Substantia nigra (tissue), 51 donors: ENCODE measurements at places on chromosomes 7 and 10.
A peak's percentile ranks its signal among the peaks of the same experiment; 100 is the strongest.

GRCh38 chr7:72334066-72334465, 78.1 kb downstream of the CALN1 start:
- DNase-seq, result no peak

- no peak for DNase-seq
Observed at GRCh38 chr10:103620352-103620740, 126.8 kb downstream of the NEURL1 start.

DNA sequence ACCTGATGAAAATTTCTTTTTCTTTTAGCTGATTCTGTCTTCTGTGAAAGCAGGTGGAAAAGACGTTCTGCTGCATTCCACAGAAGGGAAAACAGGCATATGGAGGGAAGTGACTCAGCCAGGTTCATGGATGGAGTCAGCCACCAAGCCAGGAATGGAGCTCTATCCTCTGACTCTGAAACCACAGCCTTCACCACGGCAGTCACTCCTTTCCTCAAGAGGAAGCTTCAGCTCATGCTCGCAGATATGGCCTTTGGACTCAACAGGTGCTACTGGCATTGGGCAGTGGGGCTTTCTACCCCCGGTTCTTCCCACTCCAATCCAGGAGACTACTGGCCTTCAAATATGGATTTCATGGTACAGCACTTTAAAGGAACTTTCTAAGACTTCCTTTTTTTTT, 11.5 kb upstream of the PLAU start:
- DNase-seq, result no peak

DNA sequence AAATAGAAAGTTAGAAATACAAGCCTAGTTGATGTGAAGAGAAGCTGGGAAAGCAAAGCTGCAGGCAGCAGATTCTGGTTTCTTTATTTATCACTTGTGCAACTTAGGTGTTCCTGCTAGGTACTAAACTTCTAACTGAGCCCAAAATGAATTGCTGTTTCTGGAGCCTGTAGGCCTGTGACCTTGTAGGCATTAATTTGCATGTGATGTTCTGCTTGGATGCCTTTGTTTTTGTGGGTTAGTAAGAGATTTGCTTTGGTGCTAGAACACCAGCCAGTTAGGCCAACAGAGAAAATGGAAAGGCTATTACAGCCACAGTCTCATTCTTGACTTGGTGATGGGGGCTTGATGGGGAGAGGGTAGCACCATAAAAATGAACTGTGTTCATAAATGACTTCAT, 370.7 kb downstream of the PPP1R3A start:
- no peak for DNase-seq

GRCh38 chr10:61942604-61943461, 41.3 kb downstream of the ARID5B start:
- DNase-seq, result no peak

DNA sequence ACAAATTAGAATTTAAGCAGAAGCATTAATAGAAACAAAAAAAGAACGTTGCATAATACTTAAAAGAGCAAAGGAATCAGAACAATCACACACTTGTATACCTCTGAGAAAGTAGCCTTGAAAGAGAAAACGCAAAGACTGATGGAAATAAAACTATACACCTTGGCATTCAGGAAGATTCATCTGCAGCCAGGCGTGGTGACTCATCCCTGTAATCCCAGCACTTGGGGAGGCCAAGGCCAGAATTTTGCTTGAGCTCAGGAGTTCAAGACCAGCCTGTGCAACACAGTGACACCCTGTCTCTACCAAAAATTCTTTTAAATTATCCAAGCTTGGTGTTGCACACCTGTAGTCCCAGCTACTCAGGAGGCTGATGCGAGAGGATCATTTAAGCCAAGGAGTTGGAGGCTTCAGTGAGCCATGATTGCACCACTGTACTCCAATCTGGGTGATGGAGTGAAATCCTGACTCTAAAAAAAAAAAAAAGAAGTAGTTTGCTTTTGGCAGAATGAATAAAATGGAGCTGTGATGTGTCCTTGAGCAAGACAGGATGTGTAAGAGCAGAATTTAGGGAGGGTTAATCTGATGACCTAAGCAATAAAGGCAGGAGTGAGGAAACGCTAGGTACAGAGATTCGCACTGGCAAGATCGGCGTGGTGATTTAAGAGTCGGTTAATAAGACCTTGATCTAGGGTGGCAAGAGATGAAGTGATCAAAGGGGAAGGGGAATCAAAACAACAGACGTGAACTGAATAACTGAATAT, 75.8 kb upstream of the NRP1 start:
- no peak for DNase-seq

GRCh38 chr7:108810756-108811385, 241.2 kb downstream of the DNAJB9 start:
- no peak for DNase-seq

DNA sequence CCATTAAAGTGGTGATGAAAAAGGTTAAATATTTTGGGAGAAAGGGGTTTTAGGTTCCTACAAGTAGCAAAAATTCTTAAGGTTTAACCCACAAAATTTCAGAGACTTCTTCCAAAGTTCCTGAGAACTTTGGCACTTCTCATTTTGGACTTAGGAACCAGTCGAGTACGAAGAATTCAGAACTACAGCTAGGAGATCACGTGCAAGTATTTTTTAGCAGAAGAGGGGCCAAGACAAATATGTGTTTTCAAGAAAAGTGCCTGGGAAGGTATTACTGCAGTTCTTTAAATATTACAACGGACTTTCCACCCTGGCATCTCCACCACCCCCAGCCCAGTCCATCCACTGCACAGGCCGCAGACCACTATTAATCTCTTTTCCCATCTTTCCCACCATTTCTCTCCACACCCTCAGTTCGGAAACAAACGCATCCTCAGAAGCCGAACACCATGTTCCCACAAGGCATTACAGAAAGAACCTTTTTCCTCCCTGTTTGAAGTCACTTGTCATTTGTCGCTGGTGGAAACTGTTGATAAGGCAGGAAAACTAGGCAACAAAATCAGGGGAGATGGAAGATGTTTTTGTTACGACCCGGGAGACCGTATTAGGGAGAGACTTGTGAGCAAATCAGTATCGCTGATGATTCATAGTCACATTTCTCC, 7.1 kb downstream of the INHBA start:
- no peak for DNase-seq

DNA sequence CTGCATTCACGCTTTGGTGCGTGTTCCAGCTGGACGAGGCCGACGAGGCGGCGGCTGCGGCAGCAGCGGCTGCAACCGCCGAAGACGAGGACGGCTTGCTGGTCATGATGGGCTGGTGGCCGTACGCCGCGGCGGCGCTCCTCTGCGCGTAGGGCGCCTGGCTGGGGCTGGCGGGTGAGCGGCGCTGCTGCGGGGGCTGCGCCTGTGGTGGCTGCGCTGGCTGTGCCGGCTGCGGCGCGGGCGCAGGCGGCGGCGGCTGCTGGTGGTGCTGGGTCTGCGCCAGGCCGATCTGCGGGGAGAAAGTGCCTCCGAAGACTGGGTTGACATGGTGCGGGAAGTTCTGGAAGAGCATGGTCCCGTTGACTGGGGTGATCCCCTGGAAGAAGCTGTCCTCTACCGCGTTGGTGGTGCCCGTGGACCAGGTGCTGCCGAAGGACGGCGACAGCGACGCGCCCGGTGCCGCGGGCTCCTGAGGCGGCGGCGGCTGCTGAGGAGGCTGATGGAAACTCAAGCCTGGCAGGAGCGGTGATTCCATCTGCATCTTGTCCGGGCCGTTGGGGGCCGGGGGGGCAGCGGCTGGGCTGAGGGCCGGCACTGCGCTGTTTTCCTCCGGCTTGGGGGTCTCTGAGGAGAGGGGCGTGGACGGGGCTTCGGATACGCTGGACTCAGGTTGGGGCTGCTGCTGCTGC, 51.1 kb downstream of the CPEB3 start:
- DNase-seq, result peak; percentile 35

DNA sequence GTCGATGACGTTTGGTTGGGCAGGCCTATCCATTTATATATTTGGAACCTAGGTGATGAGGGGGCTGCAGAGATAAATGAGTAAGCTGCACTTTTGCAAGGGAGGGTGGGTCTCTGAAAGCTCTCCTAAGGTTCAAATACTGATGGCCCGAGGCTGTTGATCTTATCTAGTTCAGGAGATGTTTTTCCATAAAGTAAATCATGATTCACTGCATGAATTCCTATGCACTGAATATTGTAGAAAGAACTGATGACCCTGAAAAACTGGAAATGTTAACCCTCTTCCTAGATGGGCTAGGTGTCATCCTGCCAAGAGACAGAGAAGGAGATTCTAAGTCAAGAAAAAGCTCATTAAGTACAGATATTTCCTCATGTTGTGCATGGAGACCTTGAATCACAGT, 459.9 kb downstream of the PLXNA4 start:
- no peak for DNase-seq

GRCh38 chr10:79096514-79096913, 27.7 kb downstream of the ZMIZ1 start:
- no peak for DNase-seq

- DNase-seq, result no peak
Observed at GRCh38 chr10:132077091-132077490, 11.3 kb downstream of the JAKMIP3 start.

DNA sequence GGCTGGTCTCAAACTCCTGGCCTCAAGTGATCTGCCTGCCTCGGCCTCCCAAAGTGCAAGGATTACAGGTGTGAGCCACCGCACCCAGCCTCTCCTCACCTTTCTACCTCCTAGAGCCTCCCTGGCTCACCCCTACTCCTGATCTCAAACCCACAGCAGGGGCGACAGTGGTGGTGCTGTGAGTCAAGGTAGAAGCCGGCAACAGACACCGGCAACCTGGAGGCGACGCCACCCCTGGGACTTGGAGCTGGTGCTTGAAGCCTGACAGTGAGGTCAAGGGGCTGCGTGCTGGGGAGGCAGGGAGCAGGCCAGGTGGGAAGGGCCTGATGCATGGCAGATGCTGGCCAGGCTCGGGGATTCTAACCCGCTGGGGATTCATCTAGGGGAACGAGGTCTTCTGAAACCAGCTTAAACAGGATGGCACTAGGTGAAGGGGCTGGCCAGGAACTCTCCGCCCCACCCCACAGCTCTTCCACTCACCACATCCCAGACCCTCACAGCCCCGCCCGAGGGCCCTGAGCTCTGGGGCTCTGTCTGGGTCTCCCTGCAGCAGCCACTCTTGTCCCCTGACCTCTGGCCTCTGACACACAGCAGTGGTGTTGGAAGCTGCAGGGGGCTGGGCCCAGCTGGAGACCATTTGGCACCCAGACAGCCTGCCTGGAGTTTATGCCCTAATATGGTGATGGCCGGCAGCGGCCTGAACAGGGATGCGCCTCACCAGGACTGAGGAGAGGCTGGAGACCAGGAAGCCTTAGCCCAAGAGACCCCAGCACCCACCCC, 16.4 kb downstream of the KCNH2 start:
- DNase-seq, result no peak

- no peak for DNase-seq
Observed at GRCh38 chr7:112080978-112081377, 125.2 kb downstream of the DOCK4 start.

DNA sequence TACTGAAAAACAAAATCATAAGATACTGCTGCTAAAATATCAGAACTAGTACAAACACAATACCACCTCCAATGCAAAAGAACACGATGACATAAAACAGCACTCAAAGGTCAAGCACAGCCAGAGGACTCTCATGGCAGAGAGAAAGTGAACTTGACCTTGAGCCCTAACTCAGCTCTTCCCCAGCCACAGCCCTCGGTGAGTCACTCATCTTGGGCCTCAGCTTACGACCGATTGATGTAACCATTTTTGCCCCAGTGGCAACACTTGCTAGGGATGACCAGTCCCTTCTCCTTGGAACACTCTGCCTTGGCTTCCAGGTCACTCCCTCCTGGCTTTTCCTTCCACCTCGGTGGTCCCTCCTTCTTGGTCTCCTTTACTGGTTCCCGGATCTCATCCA, 77.8 kb downstream of the JAZF1 start:
- no peak for DNase-seq

- DNase-seq, result no peak
Observed at GRCh38 chr7:128774921-128775320, 673 bp downstream of the OPN1SW start.

- DNase-seq, result no peak
Observed at GRCh38 chr10:91201213-91201996, 19.1 kb upstream of the PCGF5 start.

- DNase-seq, result peak; percentile 62
Observed at GRCh38 chr7:332646-333392, 42.8 kb downstream of the FOXL3 start.

GRCh38 chr10:87722716-87723115, 63.0 kb downstream of the PAPSS2 start:
- no peak for DNase-seq

DNA sequence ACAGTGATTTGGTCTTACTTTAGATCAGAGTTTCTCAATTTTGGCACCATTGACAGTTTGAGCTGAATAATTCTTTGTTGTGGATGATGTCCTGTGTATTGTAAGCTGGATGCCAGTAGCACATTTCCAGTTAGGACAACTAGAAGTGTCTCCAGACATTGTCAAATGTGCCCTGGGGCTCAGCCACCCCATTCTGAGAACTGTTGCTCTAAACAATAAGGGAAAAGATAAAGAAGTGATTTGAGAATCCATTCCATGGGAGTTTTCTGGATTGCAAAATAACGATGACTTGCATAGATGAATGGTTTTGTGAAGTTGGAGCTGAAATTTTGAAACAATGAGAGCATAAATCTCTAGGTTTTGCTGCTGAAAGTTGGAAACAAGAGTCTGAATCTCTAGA, 44.6 kb downstream of the NUP205 start:
- DNase-seq, result no peak

DNA sequence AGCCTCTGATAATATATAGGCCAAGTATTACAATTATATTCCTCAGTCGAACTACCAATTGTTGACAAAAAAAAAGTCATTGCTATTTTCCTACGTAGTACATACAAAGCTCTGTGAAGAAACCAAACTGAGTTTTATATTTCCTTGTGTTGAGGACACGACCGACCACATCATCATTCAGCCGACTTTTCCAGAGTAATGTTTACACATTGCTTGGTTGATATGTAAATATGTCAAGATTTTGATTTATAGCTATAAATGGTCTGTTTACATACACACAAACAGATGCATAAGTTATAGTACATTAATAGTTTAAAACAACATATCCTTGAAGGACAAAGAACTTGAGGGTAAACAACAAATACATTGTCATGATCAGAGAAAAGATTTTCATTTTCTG, 121.5 kb downstream of the CRPPA start:
- DNase-seq, result no peak

GRCh38 chr10:492836-493235, 196.6 kb downstream of the DIP2C start:
- DNase-seq, result no peak

DNA sequence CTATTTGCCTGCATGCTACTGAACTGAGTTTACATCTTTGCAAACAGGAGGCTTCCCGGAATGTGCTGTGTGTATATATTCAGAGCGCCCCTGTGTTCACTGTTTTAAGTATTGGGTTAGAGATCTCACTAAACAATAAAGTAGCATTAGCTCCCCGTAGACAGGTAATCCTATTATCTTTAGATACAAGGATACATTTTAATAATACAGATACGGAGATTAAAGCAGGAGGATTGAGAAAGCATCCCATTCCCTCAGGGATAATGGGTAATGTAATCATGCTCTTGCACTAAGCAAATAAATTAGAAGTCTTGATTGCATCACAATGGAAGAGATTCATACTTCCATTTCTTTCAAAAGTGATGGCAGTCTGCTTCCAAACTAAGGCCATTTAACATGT, 809.0 kb downstream of the NRG3 start:
- no peak for DNase-seq
